ENCODE measurements at places on chromosomes 1 and 21. TPM values are rescaled to one million over a fixed set of nuclear protein-coding genes. Genes with fewer than 3 reads are reported as not detected.

DNA sequence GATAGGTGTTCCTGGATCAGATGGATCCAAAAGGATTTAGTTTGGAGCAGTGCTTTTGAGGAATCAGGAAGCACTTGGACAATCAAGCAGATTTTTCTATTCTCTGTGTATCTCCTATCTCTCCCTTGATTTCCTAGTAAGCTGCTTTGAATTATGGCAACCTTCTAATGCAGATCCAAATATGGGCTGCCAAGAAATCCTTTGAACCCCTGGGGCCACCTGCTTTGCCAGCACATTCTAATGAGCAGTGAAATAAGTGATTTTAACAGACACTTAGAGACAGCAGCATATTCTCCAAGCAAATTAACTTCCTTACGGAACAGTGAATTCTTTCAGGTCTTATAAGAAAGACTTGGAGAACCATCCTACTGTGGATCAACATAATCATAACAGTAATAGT, 195.4 kb downstream of the GPR52 start:
- no peak for DNase-seq

DNA sequence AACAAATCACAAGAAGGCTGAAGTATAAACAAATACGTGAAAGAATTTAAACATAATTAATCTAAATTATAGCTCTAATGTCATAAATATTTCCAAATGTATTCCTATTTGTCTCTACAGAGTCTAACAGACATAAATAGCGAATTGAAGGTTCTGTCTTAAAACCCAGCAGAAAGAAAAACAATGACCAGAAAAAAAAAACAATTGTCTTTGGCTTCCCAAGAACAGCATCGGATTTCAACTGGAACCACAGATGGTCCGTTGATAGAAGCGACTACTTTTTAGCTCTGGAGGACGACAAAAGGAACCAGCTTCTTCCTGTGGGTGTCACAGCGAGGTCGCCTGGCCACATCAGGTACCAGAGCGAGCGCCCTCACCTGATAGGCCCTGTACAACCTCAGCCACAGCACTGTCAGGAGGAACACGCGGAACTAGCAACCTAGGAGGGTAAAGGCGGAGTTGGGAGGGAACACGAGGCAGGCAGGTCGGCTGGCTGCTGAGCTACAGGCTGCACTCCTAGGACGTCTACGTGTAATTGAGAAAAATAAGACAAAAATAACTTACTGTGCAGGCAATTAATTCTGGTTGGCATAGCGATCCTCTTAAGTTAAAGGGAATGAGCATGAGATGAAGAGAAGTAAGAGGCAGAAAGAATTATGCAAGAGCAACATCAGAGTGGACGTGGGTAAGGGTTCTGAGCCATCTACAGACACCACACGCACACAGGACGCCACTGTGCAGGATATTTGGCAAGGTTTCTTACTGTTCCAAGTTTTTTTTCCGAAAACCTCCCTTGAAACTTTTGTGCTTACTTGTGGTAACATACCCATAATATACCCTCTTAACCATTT, 16.7 kb upstream of the PRDM15 start:
- no peak for DNase-seq

DNA sequence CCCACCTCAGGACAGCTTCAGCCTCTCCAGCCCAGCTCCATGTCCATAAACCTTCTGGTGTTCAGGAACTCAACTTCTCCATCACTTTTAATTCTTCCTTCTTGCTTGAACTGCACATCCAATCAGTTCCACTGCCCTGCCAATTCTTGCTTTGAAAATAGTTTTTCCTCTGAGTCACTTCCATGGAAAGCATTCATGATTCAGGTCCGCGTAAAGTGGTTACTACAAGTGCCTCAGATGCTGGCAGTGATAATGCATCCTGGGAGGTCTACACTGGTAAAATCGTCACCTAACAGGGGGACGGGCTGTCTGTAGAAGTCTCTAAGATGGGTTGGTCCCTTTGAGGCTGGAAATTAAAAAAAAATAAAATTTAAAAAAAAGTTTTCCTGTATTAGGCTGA, 25.9 kb upstream of the RCAN1 start:
- peak; percentile 39 for DNase-seq

DNA sequence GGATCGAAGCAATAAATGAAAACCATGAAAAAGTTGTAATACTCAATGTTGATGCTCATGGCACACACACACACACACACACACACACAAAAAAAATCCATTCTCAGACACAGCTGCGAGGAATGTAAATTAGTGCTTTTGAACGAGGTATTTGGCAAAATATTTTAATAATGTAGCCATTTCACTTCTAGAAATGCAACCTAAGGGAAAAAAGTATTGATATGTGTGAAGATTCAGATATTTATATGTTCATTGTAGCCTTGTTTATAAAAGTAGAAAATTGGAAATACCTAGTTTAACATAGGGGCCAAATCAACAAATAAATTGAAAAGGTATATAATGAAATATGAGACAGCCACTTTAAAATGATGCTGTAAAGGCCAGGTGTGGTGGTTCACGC, 3.8 kb downstream of the PLEKHA6 start:
- no peak for DNase-seq

DNA sequence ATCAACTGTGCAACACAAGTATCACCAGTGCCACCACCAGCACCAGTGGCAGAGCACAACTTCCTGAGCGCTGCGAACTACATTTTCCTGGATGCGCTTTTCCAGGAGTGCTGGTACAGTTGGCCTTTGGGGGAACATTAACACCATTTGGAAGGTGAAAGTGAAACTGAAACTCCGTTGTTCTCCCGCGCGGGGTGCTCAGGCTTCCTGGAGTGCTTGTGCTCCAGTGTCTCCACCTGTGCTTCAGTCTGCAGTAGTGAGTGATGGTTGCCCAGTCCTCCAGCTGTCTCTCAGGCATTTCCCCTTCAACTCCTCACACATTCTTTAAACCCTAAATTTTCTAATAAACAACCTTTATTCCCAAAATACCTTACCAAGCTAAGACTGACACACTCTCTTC, 187.8 kb downstream of the LRRIQ3 start:
- no peak for DNase-seq

GRCh38 chr1:14610761-14611160, 12.3 kb downstream of the KAZN start:
- DNase-seq, result no peak

- DNase-seq, result no peak
Observed at GRCh38 chr1:48228156-48228555, 5.6 kb downstream of the SLC5A9 start.

GRCh38 chr1:110612060-110612745, 6.0 kb upstream of the KCNA2 start:
- DNase-seq, result no peak

DNA sequence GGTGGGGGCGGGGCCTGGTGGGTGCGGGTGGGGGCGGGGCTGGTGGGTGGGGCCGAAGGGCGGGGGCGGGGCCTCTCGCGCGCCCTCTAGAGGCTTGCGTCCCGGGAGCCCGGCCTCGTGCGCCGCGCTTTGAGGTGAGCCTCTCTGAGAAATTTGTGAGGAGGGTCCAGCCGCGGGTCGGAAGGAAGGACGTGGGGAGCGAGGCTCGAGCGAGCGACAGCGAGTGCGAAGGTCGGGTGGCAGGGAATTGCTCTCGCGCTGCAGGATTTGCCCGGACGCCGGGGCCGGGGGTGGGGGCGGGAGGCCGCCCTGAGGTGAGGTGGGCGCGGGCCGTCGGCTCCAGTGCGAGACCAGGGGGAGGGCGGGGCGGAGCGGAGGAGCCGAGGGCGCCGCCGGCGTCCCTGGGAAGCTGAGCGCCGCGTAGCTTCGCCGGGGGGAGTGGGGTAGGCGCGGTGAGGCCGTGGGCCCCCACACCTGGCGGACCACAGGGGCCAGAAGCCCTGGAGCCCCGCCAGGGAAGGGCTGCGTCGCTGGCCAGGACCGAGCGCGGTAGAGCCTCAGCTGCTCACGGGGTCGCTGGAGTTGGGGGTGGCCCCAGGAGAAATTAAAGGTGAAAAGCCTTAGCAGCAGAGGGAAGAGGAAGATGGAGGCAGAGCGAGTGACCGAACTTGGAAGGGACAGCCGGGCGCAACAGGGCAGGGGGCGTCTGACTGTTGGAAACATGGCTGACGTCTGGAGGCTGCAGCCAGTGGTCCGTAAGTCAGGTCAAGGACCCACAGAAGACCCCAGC, 754 bp upstream of the LSS start:
- DNase-seq, result no peak

GRCh38 chr21:25701529-25701928, 33.2 kb downstream of the ATP5PF start:
- DNase-seq, result no peak

- DNase-seq, result no peak
Observed at GRCh38 chr1:17009706-17010105, 2.0 kb downstream of the ATP13A2 start.

DNA sequence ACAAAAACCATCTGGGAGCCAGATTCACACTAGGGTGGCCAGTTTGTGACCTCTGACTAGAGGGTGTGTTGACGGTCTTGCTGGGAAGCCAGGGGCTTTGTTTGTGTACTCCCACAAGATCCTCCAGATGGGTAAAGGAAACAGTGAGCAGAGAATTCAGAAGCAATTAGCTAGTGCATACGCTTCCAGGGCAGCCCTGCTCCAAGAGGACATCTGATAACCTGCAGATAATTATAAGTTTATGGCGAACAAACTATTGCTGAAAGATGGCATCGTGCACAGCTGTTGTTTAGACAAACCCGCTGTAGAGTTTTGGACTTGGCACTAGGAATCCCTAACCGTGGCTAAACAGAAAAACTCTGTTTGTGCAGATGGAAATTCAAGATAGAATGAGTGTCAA, 326.4 kb downstream of the TGFB2 start:
- DNase-seq, result no peak

GRCh38 chr1:152313970-152314369, 11.1 kb downstream of the FLG start:
- DNase-seq, result no peak

DNA sequence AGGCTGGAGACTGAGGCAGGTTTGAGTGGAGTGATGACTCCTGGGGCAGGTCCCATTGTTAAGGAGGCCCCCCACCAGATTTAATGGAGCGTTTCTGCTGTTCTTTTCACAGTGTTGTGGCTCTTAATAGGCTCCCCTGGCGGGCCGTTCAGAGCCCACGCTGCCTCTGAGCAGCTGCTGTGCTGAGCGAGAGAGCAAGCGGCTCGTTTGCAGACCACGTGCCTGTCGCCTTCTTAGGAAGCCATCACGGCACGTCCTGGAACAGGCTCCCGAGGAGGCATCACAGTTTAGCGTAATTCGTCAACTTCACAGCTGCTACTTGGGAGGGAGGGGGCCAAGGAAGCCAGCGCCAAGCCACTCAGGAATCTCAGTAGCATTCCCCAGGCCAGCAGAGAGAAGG, 70.5 kb upstream of the CTTNBP2NL start:
- no peak for DNase-seq

GRCh38 chr1:38826886-38827285, 32.7 kb downstream of the RRAGC start:
- no peak for DNase-seq

DNA sequence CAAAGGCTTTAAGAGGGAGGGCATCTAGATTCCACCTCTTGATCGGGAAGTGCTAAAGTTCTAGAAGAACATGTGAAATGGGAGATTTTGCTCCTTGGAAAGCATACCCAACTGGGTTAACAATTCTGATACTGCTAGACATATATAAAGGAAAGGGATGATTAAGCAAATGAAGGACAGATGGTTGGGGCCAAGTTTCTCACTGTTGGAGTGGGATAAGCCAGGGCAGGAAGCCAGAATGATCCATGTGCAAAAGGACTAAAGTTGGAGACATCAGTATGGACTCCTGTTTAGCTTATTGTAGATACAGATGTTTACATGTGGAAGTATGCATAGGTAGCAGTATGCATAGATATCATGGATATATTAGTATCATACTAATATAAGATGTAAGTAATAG, 16.8 kb downstream of the PLA2G5 start:
- DNase-seq, result no peak

GRCh38 chr1:227521782-227522181, 41.6 kb upstream of the ZNF678 start:
- no peak for DNase-seq

GRCh38 chr1:20234788-20235535, 48.6 kb upstream of the PLA2G2C start:
- no peak for DNase-seq

- no peak for DNase-seq
Observed at GRCh38 chr1:220918285-220918951, 39.2 kb downstream of the HLX start.

- no peak for DNase-seq
Observed at GRCh38 chr1:15958793-15959192, 17.1 kb downstream of the ZBTB17 start.

- no peak for DNase-seq
Observed at GRCh38 chr1:177966199-177966598, 3.7 kb downstream of the SEC16B start.

- no peak for DNase-seq
Observed at GRCh38 chr21:35190201-35190701, 141.1 kb upstream of the RUNX1 start.

DNA sequence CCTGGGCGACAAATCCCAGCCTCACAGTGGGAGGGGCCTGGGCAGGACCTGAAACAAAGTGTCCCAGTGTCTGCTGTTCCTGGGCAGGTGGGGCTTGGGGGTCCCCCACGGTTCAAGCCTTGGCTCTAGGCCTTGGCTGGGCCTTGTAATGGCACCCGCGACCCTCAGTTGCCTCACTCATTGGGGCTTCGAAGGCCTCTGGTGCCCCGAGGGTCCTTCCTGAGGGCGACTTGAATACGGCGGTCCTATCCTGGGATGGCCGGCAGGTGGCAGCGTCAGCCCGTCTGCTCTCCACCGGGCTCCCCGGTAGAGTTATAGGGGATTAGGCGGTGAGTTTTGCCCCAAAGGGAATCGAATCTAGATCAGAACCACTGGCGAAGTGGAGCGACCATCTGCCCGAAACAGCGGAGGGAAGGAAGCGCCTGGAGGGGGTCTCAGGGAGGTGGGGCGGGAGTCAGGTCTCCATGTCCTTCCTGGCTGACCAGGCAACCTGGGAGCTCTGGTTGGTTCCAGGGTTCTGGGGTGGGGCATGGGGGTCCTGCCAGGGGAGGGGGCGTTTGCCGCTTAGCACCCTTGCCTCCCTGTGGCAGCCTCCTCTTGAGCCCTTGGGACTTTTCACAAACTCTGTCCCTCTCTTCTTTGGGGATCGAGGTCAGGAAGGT, 2.1 kb upstream of the PEX10 start:
- no peak for DNase-seq

DNA sequence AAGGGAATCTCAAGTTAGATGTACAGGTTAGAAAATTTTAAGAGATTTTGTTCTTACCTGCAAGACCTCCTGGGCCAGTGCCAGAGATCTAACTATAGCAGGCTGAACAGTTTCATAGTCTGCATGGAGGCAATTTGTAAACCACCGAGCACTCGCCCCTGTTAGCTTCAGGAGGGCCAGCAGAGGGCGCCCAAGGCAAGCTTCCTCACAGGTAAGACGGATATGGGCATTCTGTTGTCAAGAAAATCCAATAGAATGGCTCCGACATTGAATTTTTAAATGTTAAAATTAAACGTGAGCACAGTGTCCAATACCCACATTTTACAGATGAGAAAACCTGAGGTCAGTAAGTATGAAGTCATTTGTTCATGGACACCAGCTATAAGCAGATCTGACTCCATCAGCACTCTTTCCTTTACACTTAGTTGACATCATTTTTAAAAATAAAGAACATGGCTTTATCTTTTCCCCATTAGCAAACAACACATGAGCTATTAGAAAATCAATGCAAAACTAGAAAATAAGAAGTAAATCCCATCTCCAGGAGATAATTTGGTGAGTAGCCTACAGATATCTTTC, 2.2 kb downstream of the REG4 start:
- DNase-seq, result peak; percentile 31

ADORA3 gene
- total RNA-seq, result not detected

B4GALT2 gene
- 62.6 TPM for total RNA-seq

ZNF281 gene
- 25.3 TPM for total RNA-seq

B3GALT2 gene
- total RNA-seq, result not detected

ACKR1 gene
- total RNA-seq, result not detected

FCAMR gene
- total RNA-seq, result not detected

Measured in kidney epithelial cell (primary cell).